ENCODE measurements at places on chromosomes 12 and 14.

DNA sequence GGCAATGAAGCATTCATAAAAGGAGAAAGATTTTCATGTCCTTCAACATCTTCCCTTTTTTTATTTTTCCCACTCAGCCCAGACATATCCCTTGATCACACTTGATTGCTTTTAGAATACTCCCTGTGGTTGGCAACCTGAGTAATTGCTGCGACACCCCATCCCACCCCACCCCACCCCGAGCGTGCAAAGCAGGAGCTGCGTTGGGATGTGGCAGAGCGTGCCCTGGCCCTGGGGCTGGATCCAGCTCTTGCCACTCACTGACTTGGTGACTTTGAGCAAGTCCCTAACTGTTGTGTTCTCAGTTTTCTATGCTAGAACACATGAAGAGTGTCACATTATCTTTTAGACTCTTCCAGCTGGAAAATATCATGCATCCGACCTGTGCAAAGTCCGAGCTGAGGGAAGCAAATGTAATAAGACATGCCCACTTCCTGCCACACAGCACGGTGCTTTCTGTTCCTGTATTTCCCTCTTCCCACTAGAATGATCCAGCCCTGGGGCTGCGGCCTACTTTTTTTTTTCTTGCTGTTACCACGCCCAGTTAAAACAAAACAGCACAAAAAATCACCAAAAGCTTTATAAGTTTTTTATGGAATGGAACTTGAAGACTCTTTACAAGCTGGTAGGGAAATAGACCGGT lies 4.0 kb downstream of the ASCL4 start:
- DNase-seq: no peak

GRCh38 chr14:52119030-52119429 lies 50.2 kb upstream of the NID2 start:
- no peak for DNase-seq

GRCh38 chr12:19884021-19884492 lies 444.8 kb downstream of the AEBP2 start:
- DNase-seq: no peak

GRCh38 chr12:50090391-50090790 lies 5.2 kb downstream of the SMARCD1 start:
- no peak for DNase-seq

GRCh38 chr12:82242729-82243128 lies 115.5 kb downstream of the CCDC59 start:
- no peak for DNase-seq

- DNase-seq: no peak
Observed at GRCh38 chr12:113464452-113464775, 7.3 kb downstream of the LHX5 start.

DNA sequence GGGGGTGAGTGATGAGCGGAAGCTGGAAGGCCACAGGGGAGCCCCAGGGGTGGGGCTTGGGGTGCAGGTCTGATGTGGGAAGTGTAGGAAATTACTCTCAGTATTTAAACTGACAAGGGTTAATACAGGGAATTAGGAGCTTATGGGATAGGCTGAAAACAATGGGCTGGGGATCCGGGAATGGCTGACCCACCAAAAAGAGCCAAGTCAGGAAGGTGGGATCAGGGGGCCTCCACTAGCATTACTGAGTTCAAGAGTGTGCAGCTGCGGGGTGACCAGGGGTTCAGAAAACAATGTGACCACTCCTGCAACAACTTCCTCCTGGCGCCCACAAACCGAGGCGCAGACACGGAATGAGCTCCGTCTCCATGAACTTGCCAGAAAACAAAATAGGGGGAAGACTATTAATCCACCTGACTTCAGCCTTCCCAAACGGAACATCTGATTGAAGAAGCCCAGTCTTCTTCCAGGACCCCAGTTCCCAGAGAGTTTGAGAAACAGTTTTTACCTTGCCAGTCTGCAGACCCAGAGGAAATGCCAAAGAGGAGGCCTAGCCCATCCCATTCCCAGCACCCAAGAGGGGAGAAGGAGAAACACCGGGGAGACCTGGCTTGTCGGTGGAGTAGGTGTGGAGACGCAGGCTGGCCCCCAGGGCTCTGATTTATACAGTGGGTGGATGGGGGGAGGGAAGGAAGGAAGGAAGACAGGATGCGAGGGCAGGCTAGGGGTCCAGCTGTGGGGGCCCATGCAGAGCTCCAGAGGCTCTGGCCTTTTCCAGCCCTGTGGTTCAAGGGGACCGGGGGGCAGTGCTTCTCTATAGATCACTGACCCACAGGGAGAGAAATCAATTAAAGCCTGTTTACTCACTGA lies 16.5 kb upstream of the YY1 start:
- DNase-seq: no peak

DNA sequence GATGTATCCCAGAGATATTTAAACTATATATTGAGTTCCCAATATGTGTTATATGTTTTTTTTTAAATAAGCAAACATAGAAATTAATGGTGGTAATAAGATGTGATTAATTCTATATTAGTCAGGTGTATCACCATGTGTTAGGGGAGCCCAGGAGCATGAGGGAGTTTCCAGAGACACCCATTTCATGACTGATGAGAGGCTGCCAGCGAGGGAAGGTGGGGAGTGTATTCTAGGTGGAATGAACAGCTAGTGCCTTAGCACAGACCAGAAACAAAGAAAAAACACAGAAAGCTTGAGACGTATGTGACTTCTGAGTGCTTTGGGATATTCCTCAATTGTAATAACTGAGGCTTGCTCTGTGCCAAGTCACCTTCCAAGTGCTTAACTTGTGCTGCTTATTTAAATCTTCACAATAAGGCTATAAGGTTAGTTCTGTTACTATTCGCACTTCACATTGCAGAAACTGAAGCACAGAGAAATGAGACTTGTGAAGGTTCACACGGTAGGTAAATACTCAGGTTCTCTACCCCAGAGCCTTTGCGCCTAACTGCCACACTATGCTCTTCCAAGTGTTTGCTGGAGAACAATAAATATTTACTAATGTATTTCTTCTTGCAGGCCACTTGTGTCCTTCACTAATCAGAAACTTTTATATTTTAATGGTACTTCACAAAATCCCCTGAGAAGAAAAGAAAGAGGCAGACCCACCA lies 17.9 kb upstream of the MGP start:
- no peak for DNase-seq

- no peak for DNase-seq
Observed at GRCh38 chr14:75549169-75549568, 26.9 kb downstream of the BATF start.

GRCh38 chr12:109651596-109651995 lies 62.0 kb upstream of the FAM222A start:
- no peak for DNase-seq

GRCh38 chr12:58034712-58035111 lies 93.3 kb downstream of the ATP23 start:
- DNase-seq: no peak

GRCh38 chr12:18402872-18403611 lies 141.7 kb downstream of the PIK3C2G start:
- DNase-seq: no peak

- DNase-seq: peak; percentile 70
Observed at GRCh38 chr14:105375635-105376057, 22.7 kb upstream of the TEX22 start.

DNA sequence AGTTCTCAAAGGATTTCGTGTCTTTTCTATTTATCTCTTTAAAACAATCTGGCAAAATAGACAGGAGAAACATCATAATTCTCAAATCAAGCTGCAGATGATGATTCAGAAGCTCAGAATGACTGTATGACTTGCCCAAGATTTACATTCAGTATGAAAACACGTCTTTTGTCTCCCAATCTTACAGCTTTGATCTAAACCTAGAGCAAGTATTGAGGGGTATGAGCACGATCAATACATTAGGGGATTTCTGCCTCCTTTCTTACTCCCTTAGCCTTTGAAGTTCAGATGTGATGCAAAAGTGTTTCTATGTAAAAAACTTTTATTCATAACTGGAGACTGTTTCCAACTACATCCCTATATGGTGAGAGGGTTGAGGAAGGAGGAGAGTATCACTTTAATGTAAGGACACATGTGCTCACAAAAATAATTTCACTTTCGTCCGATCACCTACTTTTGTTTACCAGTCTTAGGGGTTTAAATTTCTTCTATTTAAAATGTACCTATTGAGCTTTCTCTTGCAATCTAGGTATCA lies 454.8 kb downstream of the TMTC2 start:
- DNase-seq: no peak

- peak; percentile 69 for DNase-seq
Observed at GRCh38 chr12:442235-442884, 17.4 kb upstream of the B4GALNT3 start.

DNA sequence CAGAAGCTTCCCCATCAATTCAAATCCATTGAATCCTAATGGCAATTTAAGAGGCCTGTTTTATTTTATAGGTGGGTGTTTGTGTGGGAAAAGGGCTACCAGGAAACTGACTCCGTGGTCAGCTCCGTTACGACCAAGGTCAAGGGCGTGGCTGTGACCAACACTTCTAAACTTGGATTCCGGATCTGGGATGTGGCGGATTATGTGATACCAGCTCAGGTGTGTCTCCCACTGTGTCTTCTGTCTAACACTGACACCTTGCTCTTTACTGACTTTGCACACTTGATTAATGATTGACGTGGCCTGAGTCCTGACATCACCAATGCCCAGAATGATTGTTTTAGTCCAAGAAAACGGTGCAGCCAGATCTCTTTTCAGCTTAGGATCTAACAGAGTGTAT lies 7.1 kb downstream of the P2RX4 start:
- DNase-seq: no peak

GRCh38 chr12:24902511-24903328 lies 46.2 kb downstream of the BCAT1 start:
- DNase-seq: peak; percentile 71

- DNase-seq: no peak
Observed at GRCh38 chr12:28294300-28294699, 104.0 kb downstream of the CCDC91 start.

GRCh38 chr12:59634254-59634653 lies 38.4 kb downstream of the SLC16A7 start:
- DNase-seq: no peak

GRCh38 chr12:120886199-120887018 lies 17.7 kb downstream of the SPPL3 start:
- no peak for DNase-seq

DNA sequence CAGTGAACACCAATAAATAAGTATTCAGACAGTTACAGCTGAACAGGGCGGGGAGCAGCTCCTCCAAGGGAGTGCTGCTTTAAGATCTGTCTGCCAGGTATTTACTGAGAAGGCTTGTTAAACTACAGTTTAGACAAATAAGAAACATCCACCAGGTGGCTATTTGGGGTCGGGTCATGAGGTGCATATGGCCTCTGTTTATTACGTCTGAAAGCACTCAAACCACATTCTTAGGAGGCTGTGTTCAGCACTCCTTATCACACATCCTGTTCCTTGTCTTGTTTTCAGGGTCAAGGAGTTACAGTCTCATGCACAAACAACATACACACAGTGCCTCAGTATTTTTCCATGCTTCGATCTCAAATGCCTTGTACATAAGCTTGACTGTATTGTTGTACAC lies 78.8 kb downstream of the KCNMB4 start:
- DNase-seq: no peak

DNA sequence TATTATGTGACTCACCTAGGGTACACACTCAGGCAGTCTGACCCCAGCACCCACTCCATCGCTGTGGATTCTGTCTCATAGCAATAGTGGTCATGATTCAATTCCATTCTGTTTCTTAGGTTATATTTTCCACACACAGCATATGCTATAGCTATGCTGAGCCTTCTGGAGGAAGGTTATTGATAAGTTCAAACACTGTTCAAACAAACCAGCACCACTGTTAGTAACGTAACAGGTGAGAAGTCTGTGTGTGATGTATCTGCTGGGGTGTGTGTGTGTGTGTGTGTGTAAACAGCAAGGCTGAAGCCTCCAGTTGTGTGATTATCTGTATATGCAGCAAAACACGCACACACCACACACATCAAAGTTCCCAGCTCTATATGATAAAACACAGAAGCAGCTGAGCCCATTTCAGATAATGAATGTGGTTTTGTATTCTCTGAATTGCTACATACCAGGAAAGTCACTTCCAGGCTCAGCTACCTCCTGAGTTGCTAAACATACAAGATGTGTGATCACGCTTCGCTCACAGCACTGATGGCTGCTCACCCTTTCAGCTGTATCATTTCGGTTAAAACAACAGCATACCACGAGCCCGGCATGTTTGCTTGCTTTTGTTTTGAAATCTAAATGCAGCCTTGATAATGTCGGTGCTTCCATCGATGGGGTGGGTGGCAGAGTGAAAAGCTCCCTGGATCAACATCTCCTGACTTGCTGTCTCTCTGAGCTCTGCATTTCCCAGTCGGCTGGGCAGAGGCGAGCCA lies 6.8 kb upstream of the SYNE3 start:
- DNase-seq: peak; percentile 81

DNA sequence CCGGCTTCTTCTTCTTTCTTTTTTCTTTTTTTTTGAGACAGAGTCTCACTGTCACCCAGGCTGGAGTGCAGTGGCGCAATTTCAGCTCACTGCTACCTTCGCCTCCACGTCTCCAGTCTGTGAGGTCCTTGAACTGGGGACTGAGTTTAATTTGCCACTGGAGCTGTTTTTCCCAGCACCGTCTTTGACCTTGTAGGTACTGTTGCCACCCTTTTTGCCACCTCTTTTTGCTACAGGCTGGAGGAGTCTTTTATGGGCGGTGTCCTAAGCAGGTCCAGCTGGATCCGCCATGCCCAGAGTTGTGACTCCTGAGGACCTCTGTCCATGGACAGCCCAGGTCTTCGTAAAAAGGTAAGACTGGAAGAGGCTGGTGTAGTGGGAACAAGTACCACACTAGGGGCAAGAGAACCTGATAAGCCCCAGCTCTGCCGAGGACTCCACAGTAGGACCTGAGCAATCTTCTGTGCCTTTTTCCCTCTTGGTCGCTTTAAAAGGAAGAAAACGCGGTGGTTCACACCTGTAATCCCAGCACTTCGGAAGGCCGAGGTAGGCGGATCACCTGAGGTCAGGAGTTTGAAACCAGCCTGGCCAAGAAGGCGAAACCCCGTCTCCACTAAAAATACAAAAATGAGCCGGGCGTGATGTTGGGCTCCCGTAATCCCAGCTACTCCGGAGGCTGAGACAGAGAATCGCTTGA lies 946 bp downstream of the RNU4-2 start:
- DNase-seq: peak; percentile 66

- DNase-seq: peak; percentile 54
Observed at GRCh38 chr12:52277486-52278245, 3.2 kb downstream of the KRT86 start.

GRCh38 chr14:55434805-55435174 lies 5.6 kb downstream of the TBPL2 start:
- DNase-seq: no peak

DNA sequence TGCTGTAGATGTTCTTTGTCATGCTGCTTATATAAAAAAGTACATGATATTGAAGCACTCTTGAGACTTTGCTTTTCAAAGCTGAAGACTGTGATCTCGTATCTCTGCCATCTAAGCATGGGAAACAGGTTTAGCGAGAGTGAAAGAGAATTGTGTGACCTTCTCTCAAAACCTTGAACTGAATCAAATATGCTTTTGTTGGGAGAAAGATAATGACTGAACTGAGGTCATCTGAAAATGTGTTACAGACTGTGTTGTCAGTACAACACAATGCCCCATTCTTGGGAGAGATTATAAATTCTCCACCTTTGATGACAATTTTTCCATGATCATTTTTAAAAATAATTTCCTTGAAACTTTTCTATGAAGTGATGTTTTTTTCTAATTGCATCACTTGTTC lies 272.1 kb upstream of the SEL1L start:
- DNase-seq: no peak

All from activated CD8-positive, alpha-beta memory T cell treated with anti-CD3 and anti-CD28 coated beads for 24 hours (primary cell).